ENCODE measurements at places on chromosomes 11 and 22. TPM values are rescaled to one million over a fixed set of nuclear protein-coding genes. Genes with fewer than 3 reads are reported as not detected.

The TEAD1 gene
- 9.1 TPM for total RNA-seq

The SPON1 gene
- 4.9 TPM for total RNA-seq

The C22orf39 gene
- 12.4 TPM for total RNA-seq

The OR52E8 gene
- total RNA-seq, result not detected

The EPS8L2 gene
- total RNA-seq, result 24.4 TPM
